ENCODE measurements at places on chromosomes 1 and 21. TPM values are rescaled to one million over a fixed set of nuclear protein-coding genes. Genes with fewer than 3 reads are reported as not detected.

DNA sequence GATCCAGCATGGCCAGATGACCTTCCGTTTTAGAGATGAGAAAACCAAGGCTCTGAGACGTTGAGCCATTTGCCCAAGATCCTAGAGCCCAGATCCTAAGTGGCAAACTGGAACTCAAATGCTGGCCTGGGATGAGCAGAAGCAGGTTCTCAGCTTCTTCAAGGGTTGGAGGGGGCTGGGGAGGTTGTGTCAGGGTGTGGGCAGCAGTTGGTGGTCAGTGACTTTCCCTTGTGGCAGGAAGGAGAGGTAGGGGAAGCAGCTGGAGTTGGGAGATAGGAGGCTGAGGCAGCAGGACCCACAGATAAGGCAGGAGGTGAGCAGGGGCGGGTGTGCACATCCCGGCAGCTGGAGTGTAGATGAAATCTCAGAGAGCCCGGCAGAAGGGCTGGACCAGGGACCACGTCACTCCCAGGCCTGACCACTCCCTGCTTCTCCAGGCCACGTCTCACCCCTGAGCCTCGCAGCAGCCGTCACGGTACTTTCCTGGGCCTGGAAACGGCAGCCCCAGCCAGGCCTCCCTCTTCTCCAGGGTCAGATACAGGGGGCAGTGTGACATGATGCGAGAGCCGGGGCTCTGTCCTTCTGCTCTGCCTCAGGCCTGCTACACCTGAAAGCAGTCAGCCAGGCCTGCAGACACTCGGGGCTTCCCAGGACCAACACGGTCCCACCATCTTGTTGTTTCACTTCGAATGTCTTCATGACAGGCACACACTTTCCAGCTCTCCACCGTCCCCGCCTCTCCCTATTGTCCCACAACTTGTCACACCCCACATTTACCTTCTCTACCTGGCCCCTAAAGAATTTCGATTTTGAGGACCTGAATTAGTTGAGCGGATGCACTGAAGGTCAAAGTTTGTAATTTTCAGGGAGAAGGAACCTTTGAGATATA, 11.5 kb upstream of the LAPTM5 start:
- H3K27me3 ChIP-seq = peaks cover 8% of the 10 kb centered on the region
- peaks cover 20% of the 10 kb centered on the region for H3K4me1 ChIP-seq
- H3K36me3 ChIP-seq = no peaks in the 10 kb centered on the region
- no peak overlapping the region for H3K4me3 ChIP-seq

The TEX38 gene
- not detected for total RNA-seq

- peaks cover 1% of the 10 kb centered on the region for H3K36me3 ChIP-seq
- no peaks in the 10 kb centered on the region for H3K27me3 ChIP-seq
- peak; percentile 73 for DNase-seq
- H3K4me1 ChIP-seq = peaks cover 65% of the 10 kb centered on the region
- H3K4me3 ChIP-seq = peak overlapping the region; percentile 28
Observed at GRCh38 chr1:230153641-230154296, 86.7 kb downstream of the GALNT2 start.

GRCh38 chr1:179816196-179816960, 61.2 kb downstream of the TOR1AIP2 start:
- H3K36me3 ChIP-seq = no peaks in the 10 kb centered on the region
- H3K4me3 ChIP-seq = no peak overlapping the region
- DNase-seq = no peak

- peaks cover 18% of the 10 kb centered on the region for H3K27me3 ChIP-seq
- 0 out of 2 replicates have a peak, but pooled peaks cover 5% of the 10 kb centered on the region for H3K4me1 ChIP-seq
- no peak overlapping the region for H3K4me3 ChIP-seq
- no peaks in the 10 kb centered on the region for H3K36me3 ChIP-seq
Observed at GRCh38 chr1:10918531-10918930, 93.9 kb upstream of the TARDBP start.

DNA sequence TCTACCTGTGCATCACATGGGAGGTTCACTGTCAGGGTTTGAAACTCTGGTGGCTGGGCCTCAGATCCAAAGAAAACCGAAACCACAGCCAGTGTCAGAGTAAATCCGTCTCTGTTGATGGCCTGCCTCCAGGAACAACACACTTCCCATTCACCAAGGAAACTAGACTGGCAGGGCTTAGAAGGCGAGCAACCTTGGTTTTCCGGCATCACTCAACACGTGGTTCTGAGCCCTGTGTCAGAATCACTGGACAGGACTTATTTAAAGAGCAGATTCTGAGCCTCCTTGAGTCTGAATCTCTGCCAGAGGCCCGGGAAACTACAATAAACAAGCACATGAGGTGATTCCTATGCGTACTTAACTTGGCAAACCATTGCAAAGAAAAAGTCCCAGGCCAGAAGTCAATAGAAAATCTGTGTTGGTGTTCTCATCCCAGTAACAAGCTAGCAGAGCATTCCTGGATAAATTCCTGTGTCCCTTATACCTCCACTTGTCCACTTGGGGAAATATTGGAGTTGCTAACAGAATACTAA, 70.0 kb downstream of the KCTD3 start:
- peak overlapping the region; percentile 60 for H3K27ac ChIP-seq
- H3K27me3 ChIP-seq = no peaks in the 10 kb centered on the region
- peak; percentile 41 for DNase-seq
- H3K4me3 ChIP-seq = peak overlapping the region; percentile 64

Measured in HepG2 (cell line).